Tongue (tissue), 3 donors: ENCODE measurements at places on chromosomes 7 and 10.
A peak's percentile ranks its signal among the peaks of the same experiment; 100 is the strongest.

DNA sequence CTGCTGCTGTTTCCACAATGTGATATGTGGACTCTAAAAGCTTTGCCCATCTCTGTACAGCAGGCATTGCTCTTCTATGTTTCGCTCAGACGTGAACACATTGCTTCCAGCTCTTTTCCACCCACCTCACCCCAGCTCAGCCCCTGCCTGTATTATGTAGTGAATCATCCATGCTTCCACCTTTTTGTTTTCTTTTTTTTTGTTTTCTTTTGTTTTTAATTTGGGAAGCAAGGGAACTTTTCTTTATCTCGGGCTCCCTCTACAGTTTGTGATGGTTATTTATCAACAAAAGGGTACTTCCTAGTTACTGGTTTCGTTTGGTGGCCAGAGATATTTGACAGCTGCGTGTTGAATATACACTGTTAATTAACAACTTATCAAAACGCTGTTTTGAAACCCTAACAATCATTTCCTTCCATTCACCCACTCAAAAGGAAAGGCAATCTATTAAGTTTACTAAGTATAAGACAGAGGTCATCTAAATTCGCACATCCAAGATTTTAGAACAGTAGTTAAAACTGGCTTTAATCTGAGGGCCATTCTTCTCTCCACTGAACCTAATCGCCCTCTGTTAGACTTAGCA is 127.9 kb upstream of the STK17A start:
- DNase-seq, result peak; percentile 62

DNA sequence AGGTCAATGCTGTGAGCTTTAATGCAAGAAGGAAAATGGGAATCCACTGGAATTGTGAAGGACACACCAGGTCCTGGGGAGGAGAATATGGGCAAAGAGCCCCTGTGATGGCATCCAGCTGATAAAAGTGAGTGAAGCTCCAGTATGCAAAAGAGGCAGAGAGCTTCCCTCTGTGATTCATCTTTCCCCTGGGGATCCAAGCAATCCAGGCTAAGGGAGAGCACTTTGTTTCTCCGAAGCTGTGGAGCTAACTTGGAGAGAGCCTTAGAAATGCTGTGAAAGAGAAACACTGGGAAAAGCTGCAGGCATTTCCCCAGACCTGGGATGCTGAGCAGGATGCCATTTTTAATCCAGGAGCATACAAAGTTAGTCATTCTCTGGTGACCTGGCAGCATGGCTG is 489.5 kb downstream of the SH2D4B start:
- no peak for DNase-seq

DNA sequence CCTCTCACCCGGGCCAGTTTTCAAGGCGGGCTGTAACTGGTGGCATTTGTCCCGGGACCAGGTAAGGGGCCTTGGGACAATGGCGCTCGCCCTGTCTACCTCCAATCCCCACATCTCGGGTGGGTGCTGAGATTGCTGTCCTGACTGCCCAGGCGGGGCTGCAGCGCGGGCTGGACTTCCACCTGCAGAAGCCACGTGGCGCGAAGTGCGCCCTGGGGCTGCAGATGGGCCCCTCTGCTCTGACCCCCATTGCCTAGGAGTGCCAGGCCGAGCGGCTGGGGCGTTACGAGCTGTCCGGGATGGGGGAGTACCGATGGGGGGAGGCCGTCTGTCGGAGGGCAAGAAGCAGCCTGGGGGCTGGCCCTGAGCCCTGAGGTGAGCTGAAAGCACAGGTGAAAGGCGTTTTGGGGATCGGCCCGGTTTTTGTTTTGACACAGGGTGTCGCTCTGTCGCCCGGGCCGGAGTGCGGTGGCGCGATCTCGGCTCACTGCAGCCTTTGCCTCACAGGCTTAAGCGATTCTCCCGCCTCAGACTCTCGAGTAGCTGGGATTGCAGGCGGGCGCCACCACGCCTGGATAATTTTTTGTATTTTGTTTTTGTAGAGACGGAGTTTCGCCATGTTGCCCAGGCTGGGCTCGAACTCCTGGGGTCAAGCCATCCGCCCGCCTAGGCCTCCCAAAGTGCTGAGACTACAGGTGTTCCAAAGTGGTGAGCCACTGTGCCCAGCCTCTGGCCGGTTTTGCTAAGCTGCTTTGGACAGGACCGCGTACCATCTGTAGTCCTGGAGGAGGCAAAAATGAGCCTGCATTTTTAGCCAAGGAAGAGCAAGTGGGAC is at the start of gene SFXN2:
SFXN2 (plus strand) TSS at position 16 of the 835 bp plus-strand sequence. CDS start 12,001 bp downstream, outside the sequence.
- no peak for DNase-seq

- DNase-seq, result no peak
Observed at GRCh38 chr10:113442336-113442735, 110.5 kb upstream of the HABP2 start.

DNA sequence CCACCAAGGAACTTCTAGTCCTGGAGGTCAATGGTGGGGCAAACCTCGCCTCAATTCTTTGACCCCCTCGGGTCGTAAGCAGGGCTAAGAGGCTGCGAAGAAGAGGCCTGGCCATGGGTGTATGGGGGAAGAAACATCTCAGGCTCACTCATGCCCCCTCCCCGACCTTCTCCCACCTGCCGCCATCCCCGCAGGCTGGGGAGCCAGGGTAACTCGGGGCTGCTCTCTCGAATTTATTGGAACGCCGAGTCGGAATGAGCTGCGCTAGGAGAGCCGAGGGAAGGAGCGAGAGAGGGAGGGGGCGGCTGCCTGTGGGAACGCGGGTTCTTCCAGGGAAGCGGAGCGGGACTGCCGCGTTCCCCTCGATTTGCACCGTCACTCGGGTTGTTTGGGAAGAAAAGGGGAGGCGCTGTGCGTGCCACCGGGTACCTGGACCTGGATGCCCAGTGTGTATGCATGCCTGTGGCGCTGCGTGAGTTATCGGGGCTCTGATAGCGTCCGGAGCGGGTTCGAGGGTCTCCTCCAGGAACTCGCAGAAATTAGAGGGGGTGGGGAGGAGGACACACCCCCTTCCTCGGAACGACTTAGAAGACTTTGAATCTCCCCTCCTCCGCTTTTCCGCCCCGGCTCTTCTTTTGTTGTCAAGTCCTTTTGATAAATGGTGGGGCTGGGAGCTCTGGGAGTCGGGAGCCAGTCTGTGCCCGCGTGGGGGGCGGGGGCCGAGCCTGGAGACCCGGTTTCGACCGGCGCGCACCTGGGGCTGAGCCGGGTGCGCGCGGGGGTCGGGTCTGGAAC is 1.8 kb upstream of the ZNF503 start:
- peak; percentile 66 for DNase-seq

DNA sequence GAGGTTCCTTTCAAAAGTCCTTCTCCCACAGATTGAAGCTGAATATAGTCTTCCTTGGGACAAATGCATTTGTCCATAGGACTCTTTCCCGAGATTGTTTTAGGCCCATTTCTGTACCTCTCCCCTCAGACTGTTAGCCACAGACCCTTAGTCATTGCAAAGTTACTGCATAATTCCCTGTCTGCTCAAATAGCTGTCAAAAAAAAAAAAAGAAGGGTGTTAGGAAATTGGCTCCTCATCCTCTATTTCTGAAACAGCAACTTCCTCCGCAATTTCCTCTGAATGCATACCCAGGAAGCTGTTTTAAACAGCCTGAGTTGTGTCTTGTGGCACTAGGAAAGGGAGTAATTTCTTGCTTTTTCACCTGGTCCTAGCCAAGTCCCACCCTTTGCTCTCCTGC is 5.4 kb downstream of the LRRC4 start:
- no peak for DNase-seq

DNA sequence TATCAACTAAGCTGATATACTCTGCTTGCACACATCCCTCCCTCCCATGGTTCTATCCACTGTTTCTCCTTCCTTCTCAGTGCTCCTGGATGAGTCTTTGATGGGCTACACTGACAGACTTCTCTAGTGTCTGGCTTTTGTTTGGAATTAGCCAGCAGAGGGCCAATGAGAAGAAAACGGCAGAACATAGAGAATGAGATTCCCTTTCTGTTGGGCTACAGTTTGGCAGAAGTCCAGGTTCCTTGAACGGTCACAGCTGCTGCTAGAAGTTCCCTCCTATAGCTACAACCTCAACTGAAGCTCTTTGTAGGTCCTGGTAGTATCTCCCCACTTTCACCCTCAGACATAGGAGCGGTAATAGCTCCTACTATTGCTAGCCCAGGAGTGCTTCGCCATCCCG is 251.1 kb upstream of the LRRN3 start:
- DNase-seq, result peak; percentile 81

DNA sequence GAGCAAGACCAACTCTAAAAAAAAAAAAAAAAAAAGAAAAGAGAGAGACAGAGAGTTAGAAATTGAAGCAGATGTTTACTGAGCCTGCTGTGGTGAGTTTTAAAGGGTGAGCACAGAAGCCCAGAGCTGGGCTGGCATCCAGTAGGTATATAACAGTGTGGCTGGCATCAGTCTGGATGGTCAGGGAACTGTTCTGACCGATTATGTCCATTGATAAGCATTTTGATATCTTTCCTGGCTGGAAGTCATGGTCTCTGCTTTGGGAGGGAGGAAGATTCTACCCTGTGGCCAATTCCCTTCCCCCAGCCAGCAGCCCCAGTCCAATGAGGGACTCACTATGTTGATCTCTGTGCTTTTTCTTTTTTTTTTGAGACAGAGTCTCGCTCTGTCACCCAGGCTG is 65.2 kb upstream of the PODXL start:
- no peak for DNase-seq

GRCh38 chr10:74823791-74824183 is 2.6 kb upstream of the KAT6B start:
- DNase-seq, result no peak

GRCh38 chr7:87369216-87369615 is 23.8 kb downstream of the CROT start:
- DNase-seq, result no peak

DNA sequence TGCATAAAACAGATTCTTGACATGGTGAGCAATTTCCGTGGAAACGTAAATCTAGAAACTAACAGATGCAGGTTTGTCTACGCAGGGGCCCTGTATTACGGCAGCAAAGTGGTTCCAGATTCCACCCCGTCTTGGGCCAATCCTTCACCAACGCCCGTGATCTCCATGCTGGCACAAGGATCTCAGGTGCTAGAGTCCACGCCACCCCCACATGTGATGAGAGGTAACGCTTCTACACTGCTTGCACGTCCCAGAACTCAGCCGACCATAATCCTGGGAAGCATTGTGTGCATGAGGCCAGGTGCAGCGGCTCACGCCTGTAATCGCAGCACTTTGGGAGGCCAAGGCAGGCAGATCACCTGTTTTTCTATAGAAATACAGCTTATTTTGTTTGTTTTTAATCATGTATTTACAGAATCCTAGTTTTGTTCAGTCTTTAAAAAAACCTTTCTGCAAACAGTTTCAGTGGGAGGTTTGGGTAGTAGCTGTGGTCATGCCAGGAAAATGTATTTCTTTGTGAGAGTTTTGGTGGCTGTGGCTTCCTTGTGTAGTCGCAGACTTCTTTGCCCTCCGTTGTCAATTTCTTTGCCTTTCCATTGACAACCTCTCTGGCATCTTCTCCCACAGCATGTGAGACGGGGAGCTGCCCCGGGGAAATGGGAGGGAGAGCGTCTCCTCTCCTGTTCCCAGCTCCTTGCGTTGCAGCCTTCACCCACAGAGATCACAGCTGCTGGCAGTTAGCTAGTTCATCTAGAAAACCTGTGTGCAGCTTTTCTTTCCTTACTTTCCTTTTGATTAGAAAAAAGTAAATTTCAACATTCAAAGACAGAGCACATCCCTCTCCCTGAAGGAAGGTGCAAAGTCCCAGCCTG is 35.7 kb downstream of the ITIH2 start:
- no peak for DNase-seq

DNA sequence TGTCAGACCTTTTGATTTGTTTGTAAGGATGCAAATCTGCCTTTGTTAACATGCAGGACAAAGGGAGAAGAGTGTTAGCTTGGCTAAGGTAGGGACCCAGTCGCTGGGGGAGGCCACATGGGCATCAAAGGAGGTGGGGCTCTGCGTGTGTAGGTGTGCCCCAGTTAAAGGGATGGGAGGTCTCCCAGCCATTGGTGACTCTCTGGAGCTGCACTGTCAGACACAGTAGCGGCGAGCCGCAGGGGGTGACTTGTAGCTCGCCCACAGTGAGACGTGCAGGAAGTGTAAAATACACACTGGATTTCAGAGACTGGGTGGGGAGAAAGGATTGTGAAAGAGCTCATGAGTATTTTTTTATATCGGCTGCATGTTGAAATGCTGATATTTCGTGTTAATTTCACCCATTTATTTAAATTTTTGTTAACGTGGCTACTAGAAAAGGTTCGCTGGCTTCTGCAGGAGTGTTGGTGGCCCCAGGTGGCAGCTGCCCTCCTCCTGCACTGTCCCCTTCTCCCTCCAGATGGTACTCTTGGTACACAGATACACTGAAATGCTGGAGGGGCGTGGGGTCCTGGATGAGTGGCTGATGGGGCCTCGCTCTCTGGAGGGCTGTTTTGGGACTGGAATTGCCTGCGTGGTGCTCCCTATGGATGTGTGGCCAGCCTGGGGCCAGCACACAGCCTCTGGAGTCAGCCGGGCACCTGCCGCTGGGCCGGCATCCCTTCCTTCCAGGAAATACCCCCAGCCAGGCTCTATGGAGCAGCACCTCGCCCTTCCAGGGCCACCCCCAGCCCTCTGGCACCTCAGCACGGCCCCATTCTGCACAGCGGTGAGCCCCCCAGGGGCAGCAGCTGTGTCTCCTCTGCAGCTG is 59.2 kb downstream of the LHPP start:
- DNase-seq, result no peak

- peak; percentile 38 for DNase-seq
Observed at GRCh38 chr7:112581529-112581928, 100.7 kb downstream of the LSMEM1 start.

DNA sequence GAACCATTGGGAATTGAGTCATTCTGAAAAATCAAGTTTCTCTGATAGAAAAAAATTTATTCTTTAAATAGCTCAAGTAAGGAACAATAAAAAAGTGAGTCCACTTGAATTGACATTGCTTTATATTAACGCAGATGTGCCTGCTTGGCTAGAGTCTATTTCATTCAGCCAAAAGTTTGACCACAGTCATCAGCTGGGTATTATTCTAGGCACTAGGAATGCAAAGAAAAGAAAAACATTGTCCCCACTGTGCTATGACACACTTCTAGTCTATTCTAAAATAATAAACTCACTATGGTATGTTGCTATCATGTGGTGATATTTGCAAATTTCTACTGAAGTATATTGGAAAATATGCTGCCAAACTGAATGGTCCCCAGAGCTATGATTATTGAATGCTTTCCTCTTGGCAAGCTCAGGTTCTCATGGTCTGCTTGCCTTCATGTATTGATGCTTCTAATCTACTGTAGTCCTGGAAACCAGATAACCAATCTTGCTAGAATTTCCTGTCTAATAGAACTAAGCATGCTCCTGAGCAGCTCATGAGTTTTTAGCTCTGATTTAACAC is 8.3 kb downstream of the SFRP4 start:
- no peak for DNase-seq

- no peak for DNase-seq
Observed at GRCh38 chr10:24575481-24576002, 148.1 kb downstream of the ARHGAP21 start.

- DNase-seq, result no peak
Observed at GRCh38 chr10:51524041-51524440, 175.4 kb downstream of the CSTF2T start.

DNA sequence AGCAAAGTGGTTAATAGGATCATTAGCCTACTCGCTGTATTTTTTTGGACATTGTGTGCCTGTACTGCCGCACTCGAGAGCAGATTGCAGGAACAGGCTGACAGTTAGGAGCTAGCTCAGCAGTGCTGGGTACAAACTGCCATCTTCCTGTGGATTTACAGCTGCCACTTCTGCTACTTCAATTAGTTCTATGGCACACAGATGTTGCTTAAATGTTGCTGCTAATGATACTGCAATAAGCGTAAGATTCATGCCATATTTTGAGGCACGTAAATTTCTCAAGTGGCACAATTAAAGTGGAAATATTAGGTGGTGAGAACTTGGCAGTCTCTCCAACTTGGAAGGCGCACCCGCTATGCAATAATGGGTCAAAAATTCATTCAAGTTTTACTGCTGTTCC is 171.9 kb downstream of the EBF3 start:
- peak; percentile 83 for DNase-seq
